ENCODE measurements at places on chromosomes 16 and 17.

DNA sequence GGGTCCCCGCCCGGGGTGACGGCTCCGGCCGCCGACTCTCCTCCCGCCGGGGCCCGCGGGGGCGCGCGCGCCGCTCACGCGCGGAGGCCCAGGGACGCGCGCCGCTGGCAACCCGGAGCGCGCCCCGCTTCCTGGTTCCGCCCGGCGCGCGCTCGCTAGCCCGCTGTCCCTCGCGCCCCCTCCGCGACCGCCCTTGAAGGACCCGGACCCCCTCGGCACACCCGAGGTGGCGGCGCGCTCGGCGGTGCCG, at the start of gene STAT5B:
Gene STAT5B, minus strand, starts transcription at position 33 of the 250 bp plus-strand sequence. CDS start 44,264 bp downstream, outside the sequence.
- peak; percentile 74 for DNase-seq

DNA sequence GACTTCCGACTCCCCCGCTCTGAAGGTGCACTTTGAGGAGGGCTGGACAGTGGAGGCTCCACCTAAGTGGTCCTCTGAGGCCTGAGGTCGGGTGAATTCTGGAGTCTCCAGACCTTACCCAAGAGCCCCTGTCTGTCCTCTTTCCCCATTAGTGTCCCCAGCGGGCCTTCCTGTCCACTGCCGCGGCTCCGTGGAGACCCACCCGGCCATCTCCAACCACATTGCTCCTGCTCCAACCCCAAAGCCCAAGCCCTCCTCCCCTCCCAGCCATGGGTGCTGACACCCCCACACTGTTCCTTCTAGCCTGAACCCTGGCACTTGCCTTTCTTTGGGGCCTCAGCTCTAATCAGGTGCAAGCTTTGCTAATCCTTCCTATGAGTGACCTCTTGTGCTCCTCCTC, 283.1 kb upstream of the TNRC6C start:
- no peak for DNase-seq

DNA sequence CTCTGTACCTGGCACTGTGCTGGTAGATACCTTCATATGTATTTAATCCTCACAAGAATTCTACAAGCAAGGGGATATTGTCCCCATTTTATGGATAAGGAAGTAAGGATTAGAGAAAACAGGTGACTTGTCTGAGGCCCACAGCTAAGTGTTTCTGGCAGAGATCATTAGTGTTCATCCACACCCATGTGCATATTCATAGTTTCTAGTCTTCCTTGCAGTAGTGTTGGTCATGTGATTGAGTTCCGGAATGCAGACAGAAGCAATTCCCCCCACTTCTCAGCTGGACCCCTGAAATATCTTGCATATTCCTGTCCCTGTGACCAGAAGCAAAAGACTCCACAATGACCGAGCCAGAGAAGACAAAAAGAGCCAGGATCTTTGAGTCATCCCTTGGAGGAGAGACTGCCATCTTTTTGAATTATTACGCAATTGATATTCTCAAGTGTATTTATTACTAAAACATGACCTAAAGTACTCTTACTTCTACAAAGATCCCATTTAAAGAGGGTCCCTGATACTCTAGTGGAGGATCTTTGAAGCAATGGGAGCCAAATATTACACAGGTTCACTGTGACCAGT, 43.4 kb downstream of the SOX9 start:
- no peak for DNase-seq

GRCh38 chr17:12187658-12188057, 167.0 kb downstream of the MAP2K4 start:
- no peak for DNase-seq

DNA sequence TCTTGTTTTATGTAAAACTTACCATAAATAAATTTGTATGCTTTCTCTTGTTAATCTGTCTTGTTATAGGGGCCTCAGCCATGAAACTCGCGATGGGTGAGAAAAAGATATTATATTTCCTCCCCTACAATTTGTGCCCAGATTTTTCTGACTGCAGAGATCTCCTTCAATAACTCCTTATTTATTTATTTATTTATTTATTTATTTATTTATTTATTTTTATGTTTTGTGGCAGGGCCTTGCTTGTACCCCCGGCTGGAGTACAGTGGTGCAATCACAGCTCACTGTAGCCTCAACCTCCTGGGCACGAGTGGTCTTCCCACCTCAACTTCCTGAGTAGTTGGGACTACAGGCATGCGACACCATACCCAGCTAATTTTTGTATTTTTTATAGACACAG, 23.3 kb upstream of the CCL5 start:
- DNase-seq, result no peak

DNA sequence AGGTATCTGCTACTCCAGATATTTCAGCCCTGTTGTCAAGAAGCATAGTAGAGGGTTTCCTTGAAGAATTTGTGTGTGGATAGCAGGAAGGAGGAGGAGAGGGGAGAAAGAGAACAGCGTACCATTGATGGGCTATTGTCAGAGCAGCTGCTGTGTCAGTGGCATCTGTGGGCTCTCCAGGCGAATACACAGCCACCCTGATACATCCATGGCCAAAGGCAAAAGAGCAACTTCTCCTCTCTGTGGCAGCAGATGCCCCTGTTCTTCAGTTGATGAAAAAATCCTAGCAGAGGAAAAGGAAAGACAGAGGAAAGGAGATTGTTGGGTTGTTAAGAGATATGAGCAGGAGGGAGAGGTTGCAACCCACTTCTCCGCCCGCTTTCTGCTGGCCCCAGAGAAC, 12.2 kb upstream of the KCNJ2 start:
- DNase-seq, result no peak

GRCh38 chr17:43003542-43004172, 2.9 kb upstream of the IFI35 start:
- DNase-seq, result no peak

DNA sequence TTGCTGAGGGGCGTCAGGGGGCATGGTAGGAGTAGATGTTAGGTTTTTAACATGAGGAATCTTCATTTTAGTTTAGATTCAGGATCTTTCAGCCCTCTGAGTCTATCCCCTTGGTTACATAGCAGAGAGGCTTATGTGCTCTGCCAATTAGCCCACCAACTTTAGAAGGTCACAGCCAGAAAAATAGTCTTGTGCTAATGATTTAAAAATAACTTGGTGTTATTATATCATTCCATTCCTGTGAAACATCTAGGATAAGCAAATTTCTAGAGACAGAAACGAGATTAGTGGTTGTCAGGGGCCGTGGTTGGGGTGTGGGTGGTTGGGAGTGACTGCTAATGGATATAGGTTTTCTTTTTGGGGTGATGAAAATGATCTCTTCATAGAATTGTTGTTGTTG, 183.7 kb downstream of the SNX29 start:
- DNase-seq, result no peak
